RPMI8226 (cell line): ENCODE measurements at places on chromosomes 4 and X.

- no peak for DNase-seq
These were observed 63.0 kb downstream of the FAM184B start for GRCh38 chr4:17718471-17718870.

DNA sequence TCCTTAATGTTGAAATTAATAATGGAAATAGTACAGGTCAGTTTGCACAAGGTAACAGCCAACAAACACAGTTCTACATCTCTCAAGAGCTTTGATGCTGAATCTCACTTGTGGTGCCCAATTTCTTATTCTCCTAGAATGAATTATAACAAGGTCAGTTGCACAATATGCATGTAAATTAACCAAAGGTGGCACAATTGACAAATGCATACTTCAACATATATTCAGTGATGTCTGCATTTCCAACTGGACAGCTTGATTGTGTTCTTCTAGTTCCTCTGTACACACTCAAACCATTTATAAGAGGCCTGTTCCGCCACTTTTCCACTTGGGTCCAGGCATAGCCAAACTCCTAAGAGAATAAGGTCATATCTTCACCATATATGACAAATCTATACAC lies 210.3 kb upstream of the EPHA5 start:
- peak; percentile 15 for DNase-seq

DNA sequence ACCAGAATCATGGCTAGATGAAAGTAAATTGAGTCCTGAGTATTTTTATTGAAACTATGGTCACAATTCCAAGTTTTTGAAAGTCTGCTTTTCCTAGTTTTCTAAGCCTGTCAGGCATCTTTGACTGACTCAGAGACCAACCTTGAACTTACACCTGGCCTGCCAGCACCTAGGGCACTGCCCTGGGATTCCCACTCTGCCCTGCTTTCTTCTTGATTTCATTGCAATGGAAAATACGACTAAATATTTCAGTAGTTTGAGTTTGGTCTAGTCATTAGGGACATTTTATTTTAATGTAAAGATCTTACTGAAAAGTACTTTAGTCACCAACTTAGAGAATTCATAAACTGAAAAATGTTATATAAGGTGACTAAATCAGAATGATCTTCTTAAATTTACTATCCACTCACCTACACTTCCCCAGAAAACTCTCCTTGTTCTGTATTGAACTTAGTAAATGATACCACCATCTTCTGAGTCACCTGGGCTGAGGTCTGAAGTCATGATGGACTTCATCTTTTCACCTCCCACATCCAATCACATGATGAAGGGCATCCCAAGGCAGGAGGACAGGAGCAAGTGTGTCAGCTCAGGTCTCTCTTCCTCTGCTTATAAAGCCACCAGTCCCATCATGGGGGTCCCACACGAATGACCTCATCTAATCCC lies 11.6 kb upstream of the PYURF start:
- no peak for DNase-seq

DNA sequence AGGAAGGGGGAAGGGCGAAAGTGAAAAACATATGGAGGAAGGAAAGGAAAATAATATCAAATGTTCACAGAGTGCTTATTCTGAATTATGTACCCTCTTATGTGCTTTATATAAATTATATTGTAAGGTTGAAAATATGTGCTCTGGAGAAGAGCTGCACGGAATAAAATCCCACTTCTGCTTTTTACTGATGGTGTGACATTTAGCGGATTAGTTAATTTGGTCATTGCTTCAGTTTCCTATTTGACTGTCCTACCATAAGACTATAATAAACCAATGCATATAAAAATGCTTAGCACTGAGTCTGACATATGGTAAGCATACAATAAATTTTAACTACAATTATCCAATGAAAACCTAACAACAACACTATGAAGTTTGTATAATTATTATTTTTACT lies 86.2 kb downstream of the NPFFR2 start:
- DNase-seq: no peak

- no peak for DNase-seq
These were observed 34.8 kb downstream of the CCDC149 start for GRCh38 chr4:24877868-24878635.

- DNase-seq: no peak
These were observed 55.5 kb downstream of the SPANXN4 start for GRCh38 chrX:143081231-143081630.

GRCh38 chrX:69170319-69170718 lies 5.1 kb upstream of the PJA1 start:
- no peak for DNase-seq

GRCh38 chr4:55675196-55675793 lies 39.2 kb upstream of the NMU start:
- no peak for DNase-seq

- no peak for DNase-seq
These were observed 130.0 kb downstream of the SOWAHB start for GRCh38 chr4:76767983-76768382.
